ENCODE measurements at places on chromosomes 7 and 10. TPM values are rescaled to one million over a fixed set of nuclear protein-coding genes. Genes with fewer than 3 reads are reported as not detected.

DNA sequence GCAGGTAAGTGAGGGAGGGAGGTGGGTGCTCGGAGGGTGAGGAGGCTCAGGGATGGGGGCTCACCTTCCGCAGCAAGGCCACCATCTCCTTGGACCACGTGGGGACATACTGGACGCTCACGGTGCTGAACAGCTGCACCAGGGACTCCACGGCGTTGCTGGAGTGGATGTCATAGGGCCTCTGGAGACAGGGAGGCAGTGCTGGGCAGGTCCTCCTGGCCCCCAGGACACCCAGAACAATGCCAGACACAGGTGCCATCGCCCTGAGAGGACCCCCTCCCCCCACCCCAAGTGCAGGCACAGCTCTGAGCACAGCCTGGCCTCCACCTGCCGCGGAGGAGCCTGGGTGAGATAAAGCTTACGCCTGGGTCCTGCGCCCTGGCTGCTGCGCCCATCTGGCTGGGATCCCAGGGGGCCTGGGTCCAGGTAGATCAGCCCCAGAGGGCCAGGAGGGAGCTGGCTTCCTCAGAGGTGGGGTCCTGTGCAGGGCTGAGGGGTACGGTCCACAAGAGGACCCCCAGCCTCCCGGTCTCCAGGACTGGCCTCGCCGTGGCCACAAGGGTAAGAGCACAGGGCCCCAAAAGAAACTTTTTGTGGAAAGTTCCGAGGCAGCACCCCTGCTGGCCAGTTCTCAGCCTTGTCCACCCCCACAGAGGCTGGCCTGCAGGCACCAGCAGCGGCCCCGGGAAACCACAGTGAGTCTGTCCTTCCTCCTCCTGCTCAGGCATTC is 37.8 kb downstream of the DPYSL4 start:
- H3K4me3 ChIP-seq = no peak overlapping the region
- peak; percentile 65 for DNase-seq
- no peaks in the 10 kb centered on the region for H3K36me3 ChIP-seq
- no peaks in the 10 kb centered on the region for H3K4me1 ChIP-seq
- H3K27me3 ChIP-seq = no peaks in the 10 kb centered on the region

DNA sequence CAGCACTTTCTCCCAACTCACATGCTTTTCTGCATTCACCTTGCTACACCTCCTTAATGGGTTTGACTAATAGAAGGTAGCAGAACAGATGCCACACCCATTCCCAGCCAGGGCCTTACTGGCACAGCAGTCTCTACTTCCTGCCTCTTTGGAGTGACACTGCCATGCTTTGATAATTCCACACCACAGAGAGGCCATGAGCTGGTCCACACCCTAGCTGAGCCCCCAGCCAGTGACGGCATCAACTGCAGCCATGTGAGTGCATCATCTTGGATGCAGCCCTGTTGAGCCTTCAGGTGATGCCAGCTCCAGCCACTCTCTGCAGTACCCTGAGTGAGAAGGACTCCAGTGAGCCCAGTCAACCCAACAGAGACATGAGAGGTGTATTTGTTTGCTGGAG is 27.5 kb upstream of the EZH2 start:
- H3K27ac ChIP-seq = no peak overlapping the region
- H3K4me3 ChIP-seq = no peak overlapping the region
- H3K4me1 ChIP-seq = peaks cover 5% of the 10 kb centered on the region
- H3K36me3 ChIP-seq = no peaks in the 10 kb centered on the region
- no peaks in the 10 kb centered on the region for H3K27me3 ChIP-seq
- DNase-seq = no peak

Gene WDR37
- total RNA-seq = 19.5 TPM

GRCh38 chr7:151837285-151838042 is 39.5 kb downstream of the PRKAG2 start:
- no peak overlapping the region for H3K4me3 ChIP-seq
- H3K27me3 ChIP-seq = no peaks in the 10 kb centered on the region
- no peak overlapping the region for H3K27ac ChIP-seq
- DNase-seq = no peak
- no peaks in the 10 kb centered on the region for H3K36me3 ChIP-seq
- H3K4me1 ChIP-seq = peaks cover 16% of the 10 kb centered on the region

Gene ANXA8
- 4.4 TPM for total RNA-seq

Gene CLDN3
- total RNA-seq = 21.9 TPM

DNA sequence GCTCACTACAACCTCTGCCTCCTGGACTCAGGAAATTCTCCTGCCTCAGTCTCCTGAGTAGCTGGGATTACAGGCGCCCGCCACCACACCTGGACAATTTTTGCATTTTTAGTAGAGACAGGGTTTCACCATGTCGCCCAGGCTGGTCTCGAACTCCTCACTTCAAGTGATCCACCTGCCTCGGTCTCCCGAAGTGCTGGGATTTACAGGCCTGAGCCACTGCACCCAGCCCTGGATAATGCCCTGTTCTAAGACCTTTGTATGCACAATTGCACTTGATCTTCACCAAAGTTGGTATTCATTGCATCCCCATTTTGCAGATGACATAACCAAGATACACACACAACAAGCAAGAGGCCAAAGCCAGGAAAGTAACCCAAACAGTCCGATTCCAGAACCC is 97.7 kb upstream of the CARD11 start:
- no peak overlapping the region for H3K4me3 ChIP-seq
- H3K27me3 ChIP-seq = no peaks in the 10 kb centered on the region
- DNase-seq = no peak
- no peak overlapping the region for H3K27ac ChIP-seq
- H3K36me3 ChIP-seq = no peaks in the 10 kb centered on the region

- no peak overlapping the region for H3K27ac ChIP-seq
- no peaks in the 10 kb centered on the region for H3K36me3 ChIP-seq
- DNase-seq = no peak
- H3K4me1 ChIP-seq = peaks cover 33% of the 10 kb centered on the region
- H3K27me3 ChIP-seq = peaks cover 56% of the 10 kb centered on the region
- peak overlapping the region; percentile 40 for H3K4me3 ChIP-seq
Observed at GRCh38 chr10:100653238-100653956, 92.0 kb upstream of the PAX2 start.

DNA sequence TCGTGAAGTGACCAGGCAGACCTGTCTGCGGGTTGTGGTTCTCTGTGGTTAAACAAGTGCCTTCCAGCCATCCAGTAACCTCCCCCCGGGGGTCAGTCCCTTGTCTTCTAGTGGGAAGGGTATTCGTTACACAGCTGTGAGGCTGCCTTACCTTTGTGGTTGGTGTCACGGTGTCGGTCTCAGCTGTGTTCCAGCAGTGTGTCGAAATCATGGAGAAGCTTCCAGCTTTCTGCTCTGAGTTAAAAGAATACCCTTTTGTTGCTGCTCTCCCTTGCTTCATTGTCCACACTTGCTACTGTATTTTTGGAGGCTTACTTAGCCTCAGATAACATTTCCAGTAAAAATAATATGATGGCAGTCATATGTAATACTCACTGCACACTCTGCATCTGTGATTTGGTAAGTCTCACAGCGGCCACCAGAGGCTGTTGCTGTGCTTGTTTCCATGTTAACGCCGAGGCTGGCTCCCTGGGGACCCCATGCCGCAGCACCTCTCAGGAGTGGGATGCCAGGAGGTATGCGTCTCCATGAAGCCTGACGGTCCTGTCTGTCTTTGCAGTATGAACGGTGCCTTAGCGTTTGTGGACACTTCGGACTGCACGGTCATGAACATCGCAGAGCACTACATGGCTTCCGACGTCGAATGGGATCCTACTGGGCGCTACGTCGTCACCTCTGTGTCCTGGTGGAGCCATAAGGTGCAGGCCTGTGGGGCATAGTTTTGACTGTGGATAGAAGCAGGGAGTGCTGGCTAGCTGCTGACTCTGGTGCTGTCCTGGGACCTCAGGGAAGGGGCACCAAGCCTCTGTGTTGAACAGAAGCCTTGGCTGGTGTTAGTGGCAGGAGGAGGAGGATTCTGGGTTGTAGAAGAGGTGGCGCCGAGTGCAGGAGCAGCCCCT is 20.5 kb downstream of the EIF3B start:
- H3K4me3 ChIP-seq = no peak overlapping the region
- peaks cover 97% of the 10 kb centered on the region for H3K36me3 ChIP-seq
- no peak overlapping the region for H3K27ac ChIP-seq

Gene DLX5
- total RNA-seq = not detected

- peaks cover 5% of the 10 kb centered on the region for H3K27me3 ChIP-seq
- peak within 1 kb of the TSS; percentile 55 for H3K4me3 ChIP-seq
- DNase-seq = no peak
- peak within 1 kb of the TSS; percentile 69 for H3K27ac ChIP-seq
Observed at GRCh38 chr10:18140149-18140956, at the start of gene CACNB2. CACNB2 (plus strand) TSS chr10:18140424.

DNA sequence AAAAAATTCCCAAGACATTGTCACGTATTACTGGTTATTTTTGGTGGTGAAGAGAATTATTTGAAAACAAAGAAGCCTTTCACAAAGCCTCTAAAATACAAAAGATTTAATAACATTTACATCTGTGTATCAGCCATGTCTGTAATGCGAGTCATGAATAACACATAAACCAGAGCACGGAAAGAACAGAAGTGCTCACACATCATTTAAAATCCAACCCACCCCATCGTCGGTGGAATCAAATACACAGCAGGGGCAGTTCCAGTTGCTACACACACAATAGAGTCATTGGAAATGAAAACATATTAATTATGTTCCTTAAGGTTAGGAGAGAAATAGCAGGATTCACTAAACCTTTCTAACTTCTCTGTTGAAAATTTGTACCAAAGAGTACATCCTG is 1097.3 kb downstream of the KCNMA1 start:
- DNase-seq = no peak
- H3K4me3 ChIP-seq = no peak overlapping the region
- H3K4me1 ChIP-seq = no peaks in the 10 kb centered on the region
- no peaks in the 10 kb centered on the region for H3K27me3 ChIP-seq

DNA sequence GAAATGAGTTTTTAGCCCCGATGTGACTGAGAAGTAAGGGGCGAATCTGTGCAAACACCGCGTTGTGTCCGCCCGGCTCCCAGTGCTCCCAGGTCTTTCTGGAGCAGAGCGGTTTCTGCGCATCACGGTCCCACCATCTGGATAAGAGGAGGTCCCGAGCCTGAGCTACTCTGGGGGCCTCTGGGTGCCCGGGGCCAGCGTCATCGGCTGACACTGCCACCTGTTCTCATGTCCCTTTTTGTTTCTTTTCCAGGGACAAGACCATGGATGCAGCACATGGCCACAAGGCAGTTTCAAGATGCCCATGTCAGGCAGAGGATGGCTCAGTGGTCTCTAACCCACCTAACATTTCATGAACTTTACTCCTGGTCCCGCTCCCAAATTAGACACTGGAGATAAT is 24.9 kb downstream of the KLF6 start:
- no peak overlapping the region for H3K27ac ChIP-seq
- no peaks in the 10 kb centered on the region for H3K36me3 ChIP-seq
- DNase-seq = peak; percentile 60
- no peaks in the 10 kb centered on the region for H3K27me3 ChIP-seq

GRCh38 chr7:44884621-44885393 is 523 bp downstream of the PURB start:
- peaks cover 53% of the 10 kb centered on the region for H3K4me1 ChIP-seq
- DNase-seq = peak; percentile 95
- H3K27ac ChIP-seq = peak overlapping the region; percentile 94
- H3K36me3 ChIP-seq = no peaks in the 10 kb centered on the region
- H3K4me3 ChIP-seq = peak overlapping the region; percentile 57
- no peaks in the 10 kb centered on the region for H3K27me3 ChIP-seq

DNA sequence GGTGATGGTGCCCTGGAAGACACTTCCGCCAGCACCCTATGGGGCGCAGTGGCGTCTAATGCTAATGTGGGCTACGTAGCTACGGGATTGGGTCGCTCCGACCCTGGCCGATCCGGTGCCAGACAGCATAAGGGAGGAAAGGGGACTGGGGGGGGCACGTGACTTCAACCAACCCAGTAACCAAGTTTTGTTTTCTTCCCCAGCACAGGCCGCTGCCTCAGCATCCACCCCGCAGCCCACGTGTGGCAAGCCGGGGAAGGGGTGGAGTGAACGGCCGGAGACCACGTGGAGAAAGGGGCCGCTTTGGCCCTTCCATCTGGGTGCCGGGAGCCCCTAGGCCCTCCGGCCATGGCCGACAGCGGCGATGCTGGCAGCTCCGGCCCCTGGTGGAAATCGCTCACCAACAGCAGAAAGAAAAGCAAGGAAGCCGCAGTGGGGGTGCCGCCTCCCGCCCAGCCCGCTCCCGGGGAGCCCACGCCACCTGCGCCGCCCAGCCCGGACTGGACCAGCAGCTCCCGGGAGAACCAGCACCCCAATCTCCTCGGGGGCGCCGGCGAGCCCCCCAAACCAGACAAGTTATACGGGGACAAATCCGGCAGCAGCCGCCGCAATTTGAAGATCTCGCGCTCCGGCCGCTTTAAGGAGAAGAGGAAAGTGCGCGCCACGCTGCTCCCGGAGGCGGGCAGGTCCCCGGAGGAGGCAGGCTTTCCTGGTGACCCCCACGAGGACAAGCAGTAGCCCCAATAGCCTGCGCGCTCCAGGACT is 2.5 kb downstream of the PRR15 start:
- H3K27ac ChIP-seq = no peak overlapping the region
- H3K4me1 ChIP-seq = peaks cover 37% of the 10 kb centered on the region
- no peak overlapping the region for H3K4me3 ChIP-seq
- DNase-seq = no peak

Gene CPED1
- 30.4 TPM for total RNA-seq
